ENCODE measurements at places on chromosomes 16 and 17. TPM values are rescaled to one million over a fixed set of nuclear protein-coding genes. Genes with fewer than 3 reads are reported as not detected.

Gene TOM1L2
- polyA plus RNA-seq, result 13.3 TPM

Gene GFAP
- polyA plus RNA-seq, result 0.23 TPM

Gene PSMC3IP
- 5.1 TPM for polyA plus RNA-seq

Gene FOXO3B
- 0.37 TPM for polyA plus RNA-seq

Gene RASL10B
- polyA plus RNA-seq, result 1.4 TPM

Gene NT5C
- polyA plus RNA-seq, result 120 TPM

Gene KCNJ12
- polyA plus RNA-seq, result 0.68 TPM

Gene TPPP3
- 10.0 TPM for polyA plus RNA-seq

Gene IGF2BP1
- polyA plus RNA-seq, result not detected

Gene FSCN2
- polyA plus RNA-seq, result 2.7 TPM

Gene KRT27
- not detected for polyA plus RNA-seq

Gene TNFAIP1
- polyA plus RNA-seq, result 12.7 TPM

Gene CX3CL1
- 11.5 TPM for polyA plus RNA-seq

Gene SLC5A10
- 0.13 TPM for polyA plus RNA-seq

Gene CDH5
- 2.4 TPM for polyA plus RNA-seq

Gene PDILT
- 72.7 TPM for polyA plus RNA-seq

Gene RCVRN
- not detected for polyA plus RNA-seq

Gene CAVIN1
- 94.2 TPM for polyA plus RNA-seq
